ENCODE measurements at places on chromosomes 11 and 22. TPM values are rescaled to one million over a fixed set of nuclear protein-coding genes. Genes with fewer than 3 reads are reported as not detected.

DNA sequence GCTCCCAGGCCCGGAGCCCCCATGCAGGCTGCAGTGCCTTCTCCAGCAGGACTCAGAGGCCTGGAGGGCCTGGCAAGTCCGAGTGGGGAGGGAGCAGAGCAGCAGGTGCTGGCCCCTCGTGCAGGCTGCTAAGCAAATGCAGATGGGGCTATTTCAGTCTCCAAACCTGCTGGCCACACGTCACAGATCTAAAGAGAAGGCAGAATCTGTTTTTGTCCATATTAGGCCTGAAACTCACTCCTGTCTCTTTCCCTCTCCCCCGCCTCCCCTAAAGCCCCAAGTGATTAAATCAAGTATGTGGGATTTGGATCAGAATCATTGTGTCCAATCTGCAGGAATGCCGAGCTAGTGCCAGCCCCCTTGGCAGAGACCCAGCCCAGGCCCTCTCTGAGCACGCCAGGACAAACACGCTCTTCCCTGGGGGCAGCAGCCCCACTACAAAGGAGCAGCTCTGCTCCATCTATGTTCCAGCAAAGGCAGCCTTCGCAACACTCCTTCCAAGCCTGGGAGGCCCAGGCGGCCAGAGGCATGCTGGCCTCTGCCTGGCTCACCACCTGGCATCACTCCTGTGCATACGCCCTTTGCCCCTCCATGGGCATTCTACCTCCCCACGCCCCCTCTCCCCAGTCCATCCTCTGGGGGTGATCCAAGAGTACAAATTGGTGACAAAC lies 26.5 kb downstream of the RPL27A start:
- H3K27ac ChIP-seq = peak overlapping the region; percentile 78
- peaks cover 14% of the 10 kb centered on the region for H3K4me1 ChIP-seq
- H3K36me3 ChIP-seq = no peaks in the 10 kb centered on the region
- no peaks in the 10 kb centered on the region for H3K27me3 ChIP-seq

DNA sequence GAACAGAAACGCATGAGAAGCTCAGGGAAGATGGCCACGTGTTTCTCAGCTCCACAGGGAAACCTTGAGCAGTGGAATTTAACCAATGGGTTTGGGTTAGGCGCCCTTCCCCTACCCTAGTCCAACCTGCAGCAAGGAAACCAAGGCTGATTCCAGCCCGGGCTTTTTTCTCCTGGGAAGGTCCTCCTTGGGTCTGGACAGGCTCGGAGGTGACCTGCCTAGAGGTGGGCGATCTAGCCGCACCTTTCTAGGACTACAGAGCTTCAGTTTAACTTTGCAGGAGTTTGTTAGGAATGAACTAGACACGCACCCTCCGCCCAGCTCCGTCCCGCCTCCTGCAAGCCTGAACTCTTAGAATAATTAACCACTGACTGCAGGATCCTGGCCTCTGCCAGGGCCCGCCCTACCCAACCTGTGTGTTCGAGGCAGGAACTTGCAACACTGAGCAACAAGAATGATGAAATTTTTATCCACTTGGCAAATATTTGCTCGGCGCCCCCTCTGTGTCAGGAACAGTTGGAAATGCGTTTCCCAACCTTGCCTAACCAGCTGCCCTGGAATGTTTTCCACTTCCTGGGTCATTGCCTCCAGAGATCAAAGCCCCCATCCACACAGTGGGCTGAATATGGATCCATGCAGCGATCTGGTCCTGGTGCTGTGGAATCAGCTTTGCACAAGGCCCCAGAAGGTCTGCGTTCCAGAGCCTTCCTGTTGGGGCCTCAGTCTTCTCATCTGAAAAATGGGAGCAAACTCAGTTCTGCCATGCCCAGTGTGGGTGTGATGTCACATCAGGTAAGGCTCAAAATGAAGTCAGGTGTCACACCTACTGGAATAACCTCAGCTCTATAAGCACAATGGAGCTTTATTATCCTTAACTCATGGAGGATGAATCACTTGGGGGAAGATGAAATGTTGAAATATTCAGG lies 13.3 kb downstream of the MPST start:
- H3K4me1 ChIP-seq = no peaks in the 10 kb centered on the region
- peaks cover 14% of the 10 kb centered on the region for H3K27me3 ChIP-seq
- no peaks in the 10 kb centered on the region for H3K36me3 ChIP-seq
- H3K4me3 ChIP-seq = no peak overlapping the region
- H3K27ac ChIP-seq = no peak overlapping the region

GRCh38 chr11:47148903-47149531 lies 27.7 kb downstream of the ARFGAP2 start:
- no peaks in the 10 kb centered on the region for H3K36me3 ChIP-seq
- no peak overlapping the region for H3K4me3 ChIP-seq
- peaks cover 6% of the 10 kb centered on the region for H3K4me1 ChIP-seq

GRCh38 chr11:44466531-44467205 lies 98.8 kb upstream of the CD82 start:
- no peak overlapping the region for H3K4me3 ChIP-seq
- no peaks in the 10 kb centered on the region for H3K36me3 ChIP-seq
- no peaks in the 10 kb centered on the region for H3K4me1 ChIP-seq
- no peak overlapping the region for H3K27ac ChIP-seq

- H3K4me3 ChIP-seq = no peak overlapping the region
- no peak for DNase-seq
- no peaks in the 10 kb centered on the region for H3K27me3 ChIP-seq
- no peak overlapping the region for H3K27ac ChIP-seq
These were observed 550.8 kb upstream of the CADM1 start for GRCh38 chr11:116055064-116055463.

DNA sequence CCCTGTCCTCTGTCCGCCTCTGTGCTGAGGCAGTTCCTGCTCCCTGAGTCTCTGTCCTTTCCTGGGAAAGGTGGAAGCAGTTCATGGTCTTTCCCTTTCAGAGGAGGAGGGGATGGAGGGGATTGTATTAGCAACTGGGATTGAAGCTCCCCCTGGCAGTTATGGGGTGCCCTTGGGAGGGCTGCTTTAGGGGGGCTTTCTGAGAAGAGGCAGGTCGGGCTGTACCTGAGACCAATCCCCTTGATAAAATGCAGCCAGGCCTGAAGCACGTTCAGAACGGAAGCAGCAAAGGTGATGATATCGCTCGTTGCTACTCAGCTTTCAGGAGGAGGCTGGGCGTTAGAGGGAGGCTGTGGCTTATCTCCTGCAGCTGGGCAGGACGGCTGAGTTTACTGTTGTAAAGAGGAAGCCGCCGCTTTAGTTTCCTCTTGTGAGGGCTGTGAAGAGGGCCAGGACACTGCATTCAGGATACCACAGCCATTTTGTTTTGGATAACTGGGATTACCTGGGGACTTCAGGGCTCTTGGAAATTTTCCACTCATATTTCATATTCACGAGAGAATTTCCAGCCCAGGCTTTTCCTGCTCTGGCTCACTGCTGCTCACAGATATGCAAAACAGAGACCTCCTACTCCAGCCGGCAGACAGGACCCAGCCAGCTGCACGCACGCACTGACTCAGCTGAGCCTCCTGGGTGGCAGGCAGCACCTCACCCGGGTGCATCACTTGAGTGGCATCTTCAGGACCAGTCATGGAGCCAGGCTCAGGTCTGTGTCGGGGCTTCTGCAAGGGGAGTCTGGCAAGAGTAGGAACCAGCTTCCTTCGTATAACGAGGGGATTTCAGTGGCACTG lies 798 bp downstream of the AMPD3 start:
- H3K27ac ChIP-seq = no peak overlapping the region
- DNase-seq = peak; percentile 40
- no peak overlapping the region for H3K4me3 ChIP-seq
- peaks cover 6% of the 10 kb centered on the region for H3K4me1 ChIP-seq
- peaks cover under 1% of the 10 kb centered on the region for H3K27me3 ChIP-seq
- H3K36me3 ChIP-seq = no peaks in the 10 kb centered on the region

DNA sequence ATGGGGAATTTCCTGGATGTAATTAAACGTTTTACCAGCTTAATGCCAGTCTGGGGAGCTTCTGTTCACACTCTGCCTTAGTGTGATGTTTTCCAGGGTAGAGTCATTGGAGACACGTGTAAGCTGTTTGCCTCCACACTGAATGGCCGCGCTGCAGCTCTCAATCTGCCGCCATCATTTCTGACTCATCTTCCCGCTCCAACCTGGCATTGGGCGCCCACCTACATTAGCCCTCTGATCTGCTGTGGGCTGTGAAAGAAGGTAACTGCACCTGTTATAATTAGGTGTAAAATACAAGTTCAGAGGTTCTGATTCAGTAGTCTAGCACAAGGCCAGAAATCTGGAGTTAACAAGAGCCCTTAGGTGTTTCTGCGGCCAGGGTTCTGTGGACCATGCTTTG lies 54.6 kb downstream of the MN1 start:
- H3K36me3 ChIP-seq = peaks cover 2% of the 10 kb centered on the region
- no peaks in the 10 kb centered on the region for H3K27me3 ChIP-seq
- H3K4me1 ChIP-seq = peaks cover 28% of the 10 kb centered on the region
- no peak overlapping the region for H3K27ac ChIP-seq

- H3K27ac ChIP-seq = no peak overlapping the region
- H3K4me3 ChIP-seq = no peak overlapping the region
- H3K36me3 ChIP-seq = no peaks in the 10 kb centered on the region
- H3K4me1 ChIP-seq = no peaks in the 10 kb centered on the region
- no peaks in the 10 kb centered on the region for H3K27me3 ChIP-seq
- no peak for DNase-seq
These were observed 20.2 kb upstream of the CALCB start for GRCh38 chr11:15053191-15053685.

DNA sequence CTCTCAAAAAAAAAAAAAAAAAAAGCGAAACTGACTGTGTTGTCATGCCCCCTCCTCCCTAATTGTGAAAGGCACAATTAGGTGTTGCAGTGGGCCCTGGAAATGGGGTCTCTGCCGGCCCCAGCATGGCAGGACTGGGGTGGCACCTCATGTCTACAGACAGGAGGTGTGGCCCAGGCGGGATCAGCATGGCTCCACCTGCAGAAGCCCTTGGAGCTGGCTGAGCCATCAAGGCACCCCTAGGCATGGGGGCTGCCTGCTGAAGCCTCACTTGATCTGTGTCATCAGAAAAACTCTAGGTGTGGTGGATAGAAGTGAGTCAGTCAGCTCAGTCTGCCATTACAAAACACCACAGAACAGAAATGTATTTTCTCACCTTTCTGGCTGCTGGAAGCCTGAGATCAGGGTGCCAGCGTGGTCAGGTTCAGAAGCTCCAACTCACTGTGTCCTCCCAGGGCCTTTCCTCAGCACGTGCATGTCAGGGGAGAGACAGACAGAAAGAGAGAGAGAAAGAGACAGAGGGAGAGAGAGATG lies 10.1 kb upstream of the B4GALNT4 start:
- H3K36me3 ChIP-seq = no peaks in the 10 kb centered on the region
- peaks cover 7% of the 10 kb centered on the region for H3K27me3 ChIP-seq
- no peak for DNase-seq
- no peak overlapping the region for H3K4me3 ChIP-seq
- H3K27ac ChIP-seq = no peak overlapping the region

DNA sequence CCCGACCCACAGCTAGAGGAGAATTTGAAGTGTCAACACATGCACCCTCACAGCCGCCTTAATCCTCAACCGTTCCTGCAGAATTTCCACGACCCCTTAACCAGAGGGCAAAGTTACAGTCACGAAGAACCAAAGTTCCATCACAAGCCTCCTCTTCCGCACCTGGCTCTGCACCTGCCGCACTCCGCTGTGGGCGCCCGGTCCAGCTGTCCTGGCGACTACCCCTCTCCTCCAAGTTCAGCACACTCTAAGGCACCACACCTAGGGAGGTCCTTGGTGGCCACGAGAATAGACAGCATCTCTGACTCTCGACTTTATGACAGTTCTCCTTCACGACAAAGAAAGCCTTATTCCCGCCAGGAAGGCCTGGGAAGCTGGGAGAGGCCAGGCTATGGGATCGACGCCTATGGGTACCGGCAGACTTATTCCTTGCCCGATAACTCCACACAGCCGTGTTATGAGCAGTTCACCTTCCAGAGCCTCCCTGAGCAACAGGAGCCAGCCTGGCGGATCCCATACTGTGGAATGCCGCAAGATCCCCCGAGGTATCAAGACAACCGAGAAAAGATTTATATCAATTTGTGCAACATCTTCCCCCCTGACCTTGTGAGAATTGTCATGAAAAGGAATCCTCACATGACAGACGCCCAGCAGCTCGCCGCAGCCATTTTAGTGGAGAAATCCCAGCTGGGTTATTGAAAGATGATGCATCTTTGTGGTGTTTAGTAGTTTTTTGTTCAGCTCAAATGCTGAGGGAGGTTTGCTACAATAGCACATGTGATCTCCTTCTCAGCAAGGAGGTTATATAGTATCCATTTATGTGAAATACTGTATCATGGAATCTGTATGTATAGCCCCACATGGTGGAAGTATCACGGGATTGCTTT lies 72.1 kb downstream of the ZC3H12C start:
- no peak overlapping the region for H3K4me3 ChIP-seq
- no peak overlapping the region for H3K27ac ChIP-seq
- no peaks in the 10 kb centered on the region for H3K27me3 ChIP-seq
- no peak for DNase-seq
- H3K4me1 ChIP-seq = no peaks in the 10 kb centered on the region

GRCh38 chr11:118648291-118648690 lies 31.2 kb downstream of the TREH start:
- H3K27ac ChIP-seq = no peak overlapping the region
- H3K27me3 ChIP-seq = no peaks in the 10 kb centered on the region
- H3K4me1 ChIP-seq = peaks cover 11% of the 10 kb centered on the region
- peak; percentile 4 for DNase-seq
- peaks cover 65% of the 10 kb centered on the region for H3K36me3 ChIP-seq
- no peak overlapping the region for H3K4me3 ChIP-seq

DNA sequence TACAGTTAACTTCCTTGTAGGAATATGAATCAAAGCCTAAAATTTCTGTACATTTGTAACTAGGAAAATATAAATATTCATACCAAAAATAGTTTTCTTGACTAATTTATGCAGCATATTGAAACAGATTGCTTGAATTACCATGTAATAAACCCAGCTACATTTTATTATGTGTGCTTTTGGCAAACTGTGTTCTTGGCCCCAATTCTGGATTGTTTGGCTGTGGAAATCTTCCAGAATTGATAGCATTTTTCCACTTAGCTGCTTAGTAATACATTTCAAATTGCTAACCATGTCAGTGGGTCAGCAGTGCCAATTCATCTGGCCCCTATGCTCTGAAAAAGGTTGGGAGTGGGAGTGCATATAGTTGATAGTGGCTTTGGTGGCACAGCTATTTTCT lies 32.3 kb downstream of the PDHX start:
- no peak overlapping the region for H3K4me3 ChIP-seq
- DNase-seq = no peak
- no peaks in the 10 kb centered on the region for H3K27me3 ChIP-seq
- no peaks in the 10 kb centered on the region for H3K36me3 ChIP-seq
- H3K4me1 ChIP-seq = peaks cover 14% of the 10 kb centered on the region

- H3K27me3 ChIP-seq = no peaks in the 10 kb centered on the region
- H3K4me1 ChIP-seq = peaks cover 29% of the 10 kb centered on the region
- H3K27ac ChIP-seq = no peak overlapping the region
- no peaks in the 10 kb centered on the region for H3K36me3 ChIP-seq
- H3K4me3 ChIP-seq = no peak overlapping the region
These were observed 12.6 kb downstream of the PRSS23 start for GRCh38 chr11:86812981-86813380.

DNA sequence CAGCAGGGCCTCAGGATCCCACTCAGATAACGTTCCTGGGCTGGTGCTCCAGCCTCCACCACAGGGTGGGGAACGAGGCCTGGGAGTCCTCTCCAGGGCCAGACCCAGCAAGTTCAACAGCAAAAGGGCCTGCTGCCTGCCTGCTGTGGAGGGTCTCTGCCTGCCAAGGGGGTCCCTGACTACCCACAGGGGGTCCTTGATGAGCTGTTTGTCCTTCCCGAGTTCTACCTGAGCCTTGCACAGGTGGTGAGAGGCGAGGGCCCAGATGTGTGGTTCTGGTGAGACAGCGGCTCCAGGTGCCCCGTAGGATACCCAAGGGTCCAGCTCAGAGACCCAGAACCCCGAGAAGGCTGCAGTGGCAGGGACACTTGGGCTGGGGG lies 4.4 kb downstream of the DUSP8 start:
- no peak overlapping the region for H3K4me3 ChIP-seq
- DNase-seq = no peak
- H3K4me1 ChIP-seq = peaks cover 67% of the 10 kb centered on the region

The MUC5B gene
- not detected for total RNA-seq

The LTBP3 gene
- total RNA-seq = 93.4 TPM

The CD6 gene
- total RNA-seq = not detected

The MPEG1 gene
- 5.6 TPM for total RNA-seq

The CLMP gene
- 4.0 TPM for total RNA-seq
